ENCODE measurements at places on chromosomes 5 and 9.

GRCh38 chr9:82052081-82052480 is 63.5 kb downstream of the SPATA31D1 start:
- DNase-seq: no peak

GRCh38 chr5:149681252-149681651 is 48.9 kb upstream of the PPARGC1B start:
- no peak for DNase-seq

DNA sequence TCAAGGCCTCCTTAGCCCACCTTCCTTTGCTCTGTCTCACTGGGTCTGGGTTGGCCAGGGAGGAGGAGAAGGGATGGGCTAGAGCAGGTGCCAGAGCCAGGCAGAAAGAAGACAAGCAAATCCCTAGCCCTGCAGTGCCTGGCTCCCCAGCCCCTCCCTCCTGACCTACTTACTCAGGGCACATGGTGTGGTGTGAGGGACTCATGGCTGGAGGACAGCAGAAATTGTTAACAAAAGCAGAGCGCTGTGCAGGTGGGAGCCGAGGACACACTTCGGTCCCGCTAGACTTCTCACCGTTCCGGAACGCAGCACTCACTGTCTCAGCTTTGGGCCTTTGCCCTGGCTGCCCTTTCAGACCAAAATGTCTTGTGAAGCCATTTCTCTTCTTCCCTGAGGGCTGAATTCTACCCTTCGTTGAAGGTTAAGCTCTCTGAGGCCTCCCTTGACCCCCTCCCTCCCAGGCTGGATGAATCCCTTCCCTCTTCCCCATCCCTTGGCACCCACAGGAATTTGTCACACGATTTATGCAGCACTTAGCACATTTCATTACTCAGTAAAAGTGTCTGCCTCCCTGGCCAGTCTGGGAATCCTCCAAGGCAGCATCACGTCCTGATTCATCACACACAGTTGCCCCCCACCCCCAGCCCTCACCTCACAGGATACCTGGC is 263.9 kb upstream of the TRPC7 start:
- no peak for DNase-seq

- no peak for DNase-seq
These were observed 459.0 kb upstream of the KLF4 start for GRCh38 chr9:107948601-107949000.

- DNase-seq: no peak
These were observed 1585.2 kb downstream of the EFNA5 start for GRCh38 chr5:106085556-106085955.

GRCh38 chr5:106818552-106818951 is 852.2 kb downstream of the EFNA5 start:
- DNase-seq: no peak

DNA sequence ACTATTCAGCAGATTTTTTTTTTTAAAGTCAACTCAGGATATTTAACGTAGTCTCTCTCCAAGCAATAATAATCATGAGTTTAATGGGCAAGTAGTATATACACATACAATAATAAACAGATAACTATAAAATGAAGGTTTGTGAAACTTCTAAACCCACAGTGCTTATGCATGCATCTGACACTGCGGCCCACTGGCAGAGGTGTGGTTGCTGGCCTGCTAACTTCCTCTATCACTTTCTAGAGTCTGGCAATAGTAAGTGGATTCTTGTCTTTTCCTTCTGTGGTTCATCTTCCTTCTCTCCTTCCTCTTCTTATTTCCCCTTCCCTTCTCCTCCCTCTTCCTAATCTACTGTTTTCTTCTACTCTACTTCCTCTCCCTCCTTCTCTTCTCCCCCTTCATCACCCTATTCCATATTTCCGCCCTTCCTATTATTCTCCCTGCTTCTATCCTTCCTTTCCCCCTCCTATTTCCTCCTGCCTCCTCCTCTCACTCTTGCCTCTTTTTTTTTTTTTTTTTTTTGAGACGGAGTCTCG is 18.6 kb upstream of the AGXT2 start:
- no peak for DNase-seq

DNA sequence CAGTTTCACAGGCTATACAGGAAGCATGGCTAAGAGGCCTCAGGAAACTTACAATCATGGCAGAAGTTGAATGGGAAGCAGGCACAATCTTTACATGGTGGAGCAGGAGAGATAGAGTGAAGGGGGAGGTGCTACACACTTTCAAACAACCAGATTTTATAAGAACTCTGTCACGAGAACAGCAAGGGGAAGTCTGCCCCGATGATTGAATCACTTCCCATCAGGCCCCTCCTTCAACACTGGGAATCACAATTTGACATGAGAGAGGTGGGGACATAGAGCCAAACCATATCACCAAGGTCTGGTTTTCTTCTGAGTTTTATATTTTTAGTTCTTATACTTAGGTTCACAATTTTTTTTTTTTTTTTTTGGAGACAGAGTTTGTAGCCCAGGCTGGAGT is 16.1 kb downstream of the ZCCHC9 start:
- no peak for DNase-seq

DNA sequence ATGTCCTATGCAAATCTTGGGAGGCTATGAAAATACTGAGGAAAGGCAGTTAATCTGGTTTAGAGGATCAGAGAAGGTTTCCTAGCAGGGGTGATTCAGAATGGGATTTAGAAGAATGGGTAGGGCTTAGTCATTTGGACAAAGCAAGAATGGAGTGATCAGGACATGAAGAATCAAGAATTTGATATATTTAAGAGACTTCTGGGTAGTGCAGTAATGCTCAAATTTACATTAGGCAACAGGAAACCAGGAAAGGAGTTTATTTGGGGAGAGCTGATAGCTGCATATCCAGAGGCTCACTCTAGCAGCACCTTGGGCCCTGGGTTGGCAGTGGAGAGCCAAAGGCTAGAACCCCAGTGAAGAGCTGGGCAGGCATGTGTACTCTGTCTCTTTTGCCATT is 78.9 kb upstream of the PAPPA start:
- no peak for DNase-seq
